ENCODE measurements at places on chromosomes 12 and 14.
A peak's percentile ranks its signal among the peaks of the same experiment; 100 is the strongest.

- DNase-seq: no peak
Measured at GRCh38 chr14:71726580-71727021, 205.6 kb upstream of the RGS6 start.

GRCh38 chr14:50357124-50357523, 39.6 kb downstream of the CDKL1 start:
- no peak for DNase-seq

GRCh38 chr14:105157872-105158271, 10.7 kb downstream of the JAG2 start:
- no peak for DNase-seq

- no peak for DNase-seq
Measured at GRCh38 chr12:31562594-31563328, 28.2 kb downstream of the DENND5B start.

- DNase-seq: no peak
Measured at GRCh38 chr14:74207943-74208342, 31.3 kb upstream of the VSX2 start.

GRCh38 chr14:88248606-88249005, 74.5 kb downstream of the KCNK10 start:
- peak; percentile 58 for DNase-seq

GRCh38 chr14:92387578-92387977, 64.6 kb downstream of the SLC24A4 start:
- no peak for DNase-seq

DNA sequence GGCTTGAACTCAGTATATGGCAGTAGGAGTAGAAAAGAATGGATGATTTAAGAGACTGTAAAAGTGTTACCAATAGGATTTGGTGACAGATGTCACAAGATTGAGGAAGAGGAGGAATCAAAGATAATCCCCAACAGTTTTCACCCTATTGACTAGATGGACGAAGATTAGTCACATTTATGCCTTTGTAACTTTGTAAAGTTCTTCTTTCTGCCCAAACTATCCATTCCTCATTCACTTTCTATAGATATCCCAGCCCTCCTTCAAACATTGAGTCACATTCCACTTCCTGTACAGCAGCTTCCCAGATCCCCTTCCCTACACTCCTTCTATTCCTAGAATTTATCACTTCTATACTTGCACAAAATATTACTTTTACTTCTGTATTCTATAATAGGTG, 207.9 kb downstream of the BTG1 start:
- no peak for DNase-seq

DNA sequence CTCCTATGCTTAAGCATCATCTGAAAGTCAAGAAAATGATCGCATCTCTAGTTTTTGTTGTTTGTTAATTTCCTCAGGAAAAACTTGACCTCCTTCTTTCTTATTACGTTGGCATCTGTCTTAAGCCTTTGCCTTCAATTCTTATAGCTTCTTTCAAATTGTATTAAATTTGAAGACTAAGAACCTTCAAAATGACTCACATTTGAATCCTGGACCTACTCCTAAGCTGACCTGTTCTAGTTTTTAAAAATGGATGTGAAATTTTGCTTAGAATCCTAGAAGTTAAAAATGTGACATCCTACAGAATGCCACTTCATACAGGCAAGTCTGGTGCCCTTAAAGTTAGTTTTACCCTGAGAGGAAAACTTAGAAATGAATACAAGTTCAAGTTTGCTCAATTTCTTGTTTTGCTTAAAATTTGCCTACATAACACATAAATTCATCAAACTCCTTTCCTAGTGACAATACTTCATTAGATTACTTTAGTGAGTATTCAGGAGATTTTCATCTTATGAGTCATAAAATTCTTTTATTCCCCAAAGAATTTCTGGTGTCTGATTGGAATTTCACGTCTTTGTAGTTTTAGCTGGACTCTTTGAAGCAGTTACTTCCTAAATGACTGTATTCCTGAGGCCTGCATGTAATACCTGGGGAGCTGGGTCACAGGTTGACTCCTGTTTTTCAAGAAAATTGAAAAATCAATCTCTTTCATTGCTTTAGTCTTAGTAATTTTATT, 152.3 kb downstream of the MSRB3 start:
- DNase-seq: peak; percentile 84

- peak; percentile 9 for DNase-seq
Measured at GRCh38 chr12:96136725-96137378, 57.3 kb upstream of the ELK3 start.

DNA sequence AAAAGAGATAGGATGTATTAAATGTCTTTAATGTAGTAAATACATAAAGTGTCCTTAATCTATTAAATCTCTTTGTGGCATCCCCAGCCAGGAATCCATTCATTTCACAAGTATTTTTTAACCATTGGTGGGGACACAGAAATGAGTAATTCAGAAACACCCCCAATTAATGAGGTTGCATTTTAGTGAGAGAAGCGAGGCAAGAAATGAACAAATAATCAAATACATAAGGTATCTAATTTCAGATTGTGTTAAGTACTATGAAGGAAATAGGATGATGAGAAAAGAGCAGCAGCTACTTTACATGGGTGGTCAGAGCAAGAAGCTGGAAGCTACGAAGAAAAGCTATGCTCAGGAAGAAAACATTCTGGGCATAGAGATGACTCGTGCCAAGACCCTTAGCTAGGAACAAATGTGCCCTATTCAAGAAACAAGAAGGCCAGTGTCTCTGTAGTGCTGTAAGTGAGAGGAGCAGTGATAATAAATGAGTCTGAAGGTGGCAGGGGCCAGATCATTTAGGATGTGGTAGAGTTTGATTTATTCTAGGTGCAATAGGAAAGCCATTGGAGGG, 60.5 kb upstream of the IGF1 start:
- no peak for DNase-seq

- DNase-seq: no peak
Measured at GRCh38 chr12:19482036-19482435, 42.7 kb downstream of the AEBP2 start.

- DNase-seq: no peak
Measured at GRCh38 chr14:90061685-90062126, at the start of gene KCNK13. TSS of gene KCNK13 (plus strand) at chr14:90061994. CDS start at chr14:90062206, 212 bp downstream.

Data from fibroblast of the aortic adventitia (primary cell).